ENCODE measurements at places on chromosomes 13 and 19.

DNA sequence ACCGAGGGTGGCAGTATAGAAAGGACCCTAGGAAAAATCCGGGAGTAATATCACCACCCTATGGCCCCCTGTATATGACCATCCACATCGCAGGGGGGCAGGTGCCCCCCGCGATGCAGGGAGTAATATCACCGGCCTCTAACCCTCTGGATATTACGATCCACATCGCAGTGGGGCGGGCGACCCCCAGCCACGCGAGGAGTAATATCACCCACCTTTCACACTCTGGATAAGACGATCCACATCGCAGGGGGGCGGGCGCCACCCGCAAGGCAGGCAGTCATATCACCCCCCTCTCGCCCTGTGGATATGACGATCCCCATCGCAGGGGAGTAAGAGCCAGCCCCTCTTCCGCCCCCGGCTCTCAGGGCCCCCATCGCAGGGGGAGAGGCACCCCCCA, 76.7 kb upstream of the RUBCNL start:
- no peak for DNase-seq

DNA sequence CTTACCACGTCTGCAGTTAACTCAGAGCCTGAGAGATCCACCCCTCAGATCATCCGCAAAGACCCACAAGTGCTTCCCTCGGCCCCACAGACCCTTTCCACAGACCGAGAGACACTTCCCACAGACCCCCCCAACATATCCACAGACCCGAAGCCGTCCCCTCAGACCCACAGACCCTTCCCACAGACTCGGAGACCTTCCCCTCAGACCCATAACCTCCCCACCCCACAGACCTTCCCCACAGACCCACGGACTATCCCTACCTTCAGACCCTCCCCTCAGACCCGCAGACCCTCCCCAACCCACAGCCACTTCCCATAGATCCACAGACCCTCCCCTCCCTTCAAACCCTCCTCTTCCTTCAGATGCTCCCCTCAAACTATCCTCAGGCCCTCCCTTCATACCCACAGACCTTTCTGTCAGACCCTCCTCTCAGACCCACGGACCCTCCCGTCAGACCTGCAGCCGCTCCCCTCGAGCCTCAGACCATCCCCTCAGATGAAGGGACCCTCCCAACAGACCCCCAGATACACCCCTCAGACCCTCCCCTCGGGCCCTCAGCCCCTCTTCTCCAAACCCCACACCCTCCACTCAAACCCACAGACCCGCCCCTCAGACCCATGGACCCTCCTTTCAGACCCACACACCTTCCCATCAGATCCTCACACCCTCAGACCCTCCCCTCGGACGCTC, 20.1 kb upstream of the TFDP1 start:
- DNase-seq, result no peak

- peak; percentile 77 for DNase-seq
Measured at GRCh38 chr13:20521364-20522115, 4.1 kb downstream of the CRYL1 start.

- DNase-seq, result no peak
Measured at GRCh38 chr19:57052081-57052480, 67.7 kb upstream of the USP29 start.

- peak; percentile 59 for DNase-seq
Measured at GRCh38 chr19:3987619-3988371, 2.5 kb upstream of the EEF2 start.

Measured in SK-N-MC (cell line).